ENCODE measurements at places on chromosomes 3 and 15.

GRCh38 chr3:69781593-69781992 lies 42.3 kb downstream of the MITF start:
- DNase-seq = no peak

- DNase-seq = peak; percentile 99
These were observed 217.9 kb upstream of the THBS1 start for GRCh38 chr15:39362821-39363561.

GRCh38 chr3:129829640-129830039 lies 63.9 kb downstream of the TMCC1 start:
- peak; percentile 77 for DNase-seq

GRCh38 chr3:186472456-186473008 lies 71.6 kb downstream of the CRYGS start:
- no peak for DNase-seq

DNA sequence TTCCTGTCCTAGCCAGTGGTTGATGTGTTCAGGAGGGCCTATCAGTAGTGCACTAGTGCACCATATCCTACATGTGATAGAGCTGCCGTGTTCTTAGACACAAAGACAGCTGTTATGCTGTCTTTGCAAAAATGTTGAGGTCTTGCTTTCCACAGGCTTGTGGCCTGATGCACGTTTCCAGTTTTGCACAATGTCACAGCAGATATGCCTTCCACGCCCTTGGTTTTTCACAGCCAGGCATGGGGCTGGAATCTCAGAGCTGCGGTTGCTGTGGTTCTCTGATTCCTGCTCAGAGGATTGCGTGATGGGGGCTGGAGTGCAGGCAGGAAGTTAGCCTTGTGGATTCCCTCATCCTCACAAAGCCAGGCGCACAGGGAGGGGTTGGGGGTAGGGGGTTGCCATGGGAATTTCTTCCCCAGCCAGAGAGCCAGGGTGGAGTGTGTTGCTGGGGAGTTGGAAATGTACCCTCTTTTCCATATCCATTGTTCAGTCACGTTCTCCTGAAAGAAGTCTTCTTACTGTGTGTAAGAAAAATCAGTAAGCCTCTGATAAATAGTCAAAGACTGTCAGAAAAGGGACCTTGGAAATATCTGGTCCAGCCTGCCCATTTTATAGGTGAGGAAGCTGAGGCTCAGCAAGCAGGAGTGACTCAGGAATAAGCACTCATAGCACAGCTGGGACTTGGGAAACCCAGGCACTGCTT lies 79.4 kb downstream of the SMAD3 start:
- no peak for DNase-seq

GRCh38 chr3:133805702-133806475 lies at the start of gene SRPRB:
TSS of gene SRPRB (plus strand) at chr3:133805815. CDS start at chr3:133805849, 34 bp downstream.
- peak; percentile 79 for DNase-seq

- DNase-seq = no peak
These were observed 30.7 kb downstream of the FMN1 start for GRCh38 chr15:33163816-33164215.

- DNase-seq = no peak
These were observed 57.2 kb downstream of the IL16 start for GRCh38 chr15:81253846-81254245.

DNA sequence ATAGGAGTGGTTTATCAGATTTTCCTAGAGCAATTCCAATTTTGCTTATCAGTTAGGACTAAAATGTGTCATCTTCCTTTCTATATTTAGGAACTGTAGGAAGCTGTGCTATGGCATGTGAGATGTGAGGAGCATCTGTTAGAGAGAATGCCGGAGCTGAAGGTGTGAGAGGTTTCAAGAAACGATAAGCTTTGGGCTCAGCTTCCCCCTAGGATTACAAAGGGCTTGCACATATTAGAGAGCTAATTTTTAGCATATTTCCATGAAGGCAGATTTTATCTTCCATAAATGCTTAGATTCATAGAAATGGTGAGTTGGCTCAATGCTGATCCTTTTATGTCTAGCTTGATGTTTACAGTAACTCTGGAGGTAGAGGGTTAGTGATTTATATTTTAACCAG lies 120.2 kb downstream of the CNTN4 start:
- no peak for DNase-seq

DNA sequence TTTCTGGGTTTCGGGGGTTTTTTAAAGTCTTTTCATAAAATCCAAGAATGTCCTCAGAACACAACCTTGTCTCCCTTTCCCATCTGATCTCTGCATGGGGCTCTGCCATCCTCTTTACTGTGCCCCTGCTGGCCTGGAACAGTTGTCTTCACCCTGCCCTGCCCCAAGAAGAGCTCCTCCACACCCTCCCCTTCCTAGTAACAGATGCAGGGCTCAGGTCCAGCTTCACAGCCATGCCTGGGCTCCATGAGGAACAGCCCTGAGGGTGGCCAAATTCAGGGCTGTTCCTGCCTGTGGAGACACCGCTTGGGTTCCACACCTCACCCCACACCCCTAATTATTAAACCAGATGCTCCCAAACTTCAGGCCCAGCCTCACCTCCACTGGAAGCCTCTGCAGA lies 12.9 kb upstream of the ULK3 start:
- no peak for DNase-seq

- DNase-seq = no peak
These were observed 229.7 kb upstream of the KCNMB2 start for GRCh38 chr3:178306432-178307115.

DNA sequence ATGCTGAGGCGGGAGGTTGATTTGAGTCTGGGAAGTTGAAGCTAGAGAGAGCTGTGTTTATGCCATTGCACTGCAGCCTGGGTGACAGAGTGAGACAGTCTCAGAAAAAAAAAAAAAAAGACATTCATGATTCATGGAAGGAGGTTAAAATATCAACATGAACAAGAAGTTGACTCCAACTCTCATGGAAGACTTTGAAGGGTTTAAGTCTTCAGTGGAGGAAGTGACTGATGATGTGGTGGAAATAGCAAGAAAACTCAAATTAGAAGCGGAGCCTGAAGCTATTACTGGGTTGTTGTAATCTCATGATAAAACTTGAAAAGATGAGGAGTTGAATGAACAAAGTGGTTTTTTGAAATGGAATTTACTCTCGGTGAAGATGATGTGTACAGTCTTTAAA lies 491.8 kb downstream of the SQOR start:
- DNase-seq = no peak

DNA sequence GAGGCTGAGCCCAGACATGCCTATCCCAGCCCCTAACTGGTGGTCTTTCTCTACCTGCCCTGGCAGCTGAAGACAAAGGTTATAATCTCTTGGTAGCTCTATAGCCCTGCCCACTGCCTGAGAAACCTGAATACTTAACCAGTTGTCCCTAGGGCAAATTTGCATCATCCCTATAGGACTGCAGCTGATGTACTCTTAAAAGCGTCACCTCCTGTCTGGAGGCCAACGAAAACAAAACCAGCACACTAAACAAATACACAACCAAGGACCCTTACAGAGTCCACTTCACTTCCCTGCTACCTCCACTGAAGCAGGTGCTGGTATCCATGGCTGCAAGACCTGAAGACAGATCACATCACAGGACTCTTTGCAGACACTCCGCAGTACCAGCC lies 98.0 kb downstream of the KCNAB1 start:
- DNase-seq = no peak

GRCh38 chr3:5731100-5731499 lies 543.6 kb downstream of the EDEM1 start:
- DNase-seq = no peak

DNA sequence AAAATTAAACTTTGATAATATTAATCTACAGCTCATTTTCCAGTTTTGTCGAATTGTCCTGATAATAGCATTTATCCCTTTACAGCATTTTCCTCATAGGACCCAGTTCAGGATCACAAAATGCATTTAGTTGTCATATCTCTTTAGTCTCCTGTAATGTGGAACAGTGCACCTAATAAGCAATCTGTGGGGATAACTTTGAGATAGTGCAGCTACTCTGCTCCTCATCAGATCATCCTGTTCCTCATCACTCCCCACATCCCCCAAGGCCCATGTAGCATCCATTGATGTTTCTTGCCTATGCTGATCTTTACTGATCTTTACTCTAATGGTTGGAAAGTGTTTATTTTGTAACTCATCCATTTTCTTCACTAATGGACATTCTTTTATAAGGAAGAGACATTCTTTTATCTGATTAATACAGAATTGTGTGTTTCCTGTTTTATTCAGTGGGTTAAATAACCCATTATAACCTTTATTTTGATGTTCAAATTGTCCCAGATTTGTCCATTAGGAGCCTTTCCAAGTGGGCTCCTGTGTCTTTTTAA lies 7.5 kb downstream of the RNF111 start:
- no peak for DNase-seq

GRCh38 chr15:90337256-90337655 lies 14.8 kb upstream of the ZNF774 start:
- DNase-seq = no peak

- no peak for DNase-seq
These were observed 9.8 kb downstream of the FAM174B start for GRCh38 chr15:92645731-92646130.

GRCh38 chr3:128182656-128183055 lies 29.4 kb downstream of the EEFSEC start:
- DNase-seq = no peak

DNA sequence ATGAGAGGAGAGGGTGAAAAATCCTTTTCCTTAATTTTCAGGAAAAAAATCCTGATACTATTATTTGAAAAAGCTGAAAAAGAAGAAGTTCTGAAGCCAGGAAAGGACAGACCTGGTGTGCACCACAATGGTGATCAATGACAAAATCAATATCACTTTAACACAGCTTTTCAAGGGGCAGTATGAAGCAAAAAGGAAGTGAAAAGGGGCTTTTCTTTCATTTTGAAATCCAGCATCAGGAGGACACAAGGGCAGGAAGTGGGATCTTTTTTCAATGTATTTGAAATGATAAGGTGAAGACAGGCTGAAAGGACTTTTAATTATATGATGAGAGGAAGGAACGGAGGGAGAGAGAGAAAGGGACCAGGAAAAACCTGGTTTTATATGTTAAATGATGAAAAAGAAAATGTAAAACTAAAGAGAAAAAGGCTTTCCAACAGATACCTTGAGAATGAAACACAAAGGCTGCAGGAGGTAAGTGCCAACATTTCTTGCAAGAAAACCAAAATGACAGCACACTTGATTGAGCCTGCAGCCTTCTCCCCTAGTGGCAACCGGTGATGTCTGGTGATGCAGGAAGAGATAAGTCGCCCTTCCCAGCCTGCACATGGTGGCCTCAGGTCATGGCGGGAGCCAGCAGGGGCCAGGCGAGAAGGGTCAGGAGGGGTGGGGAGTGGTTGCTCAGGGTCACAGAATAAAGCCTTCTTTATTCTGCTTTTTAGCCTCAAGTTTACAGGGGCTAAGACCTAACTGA lies 236.7 kb upstream of the WNT5A start:
- DNase-seq = no peak

GRCh38 chr3:31748933-31749295 lies 216.2 kb downstream of the STT3B start:
- DNase-seq = no peak

- DNase-seq = no peak
These were observed 84.9 kb upstream of the ETV5 start for GRCh38 chr3:186193534-186194450.

GRCh38 chr3:73448761-73449301 lies 175.9 kb downstream of the PDZRN3 start:
- DNase-seq = no peak

GRCh38 chr3:119604878-119605277 lies 7.2 kb downstream of the PLA1A start:
- DNase-seq = no peak

- no peak for DNase-seq
These were observed 17.6 kb downstream of the EIF4E3 start for GRCh38 chr3:71707595-71707994.

DNA sequence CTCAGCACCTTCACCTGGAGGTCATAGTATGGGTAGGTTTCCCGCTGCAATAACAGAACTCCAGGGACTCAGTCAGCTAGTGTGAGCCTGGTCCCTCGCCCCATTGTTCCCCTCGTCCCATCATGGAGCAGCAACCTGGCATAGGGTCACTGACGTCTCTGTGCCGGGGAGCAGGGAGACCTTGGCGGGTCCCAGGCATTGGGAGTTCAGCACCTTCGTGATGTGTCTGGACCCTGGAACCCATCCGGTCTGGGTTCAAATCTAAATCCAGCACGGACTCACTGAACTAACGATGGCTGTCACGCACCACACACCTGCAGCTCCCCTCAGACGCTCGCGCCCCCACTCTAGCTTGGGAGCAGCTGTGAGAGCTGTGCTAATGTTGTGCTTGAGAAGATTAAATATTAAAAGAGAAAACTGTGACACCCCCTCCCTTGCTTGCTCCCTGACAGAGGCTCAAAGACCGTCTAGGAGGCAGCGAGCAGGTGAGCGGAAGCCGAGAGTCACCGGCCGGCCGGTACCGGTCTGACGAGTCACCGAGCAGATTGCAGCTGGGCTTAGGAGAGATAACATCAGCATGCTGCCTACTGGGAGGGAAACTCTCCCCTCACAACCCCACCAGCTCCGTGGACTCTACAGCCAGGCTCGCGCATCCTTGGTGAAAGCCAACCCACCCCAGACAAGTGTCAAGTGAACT lies 742 bp downstream of the PLA2G4F start:
- DNase-seq = no peak

GRCh38 chr3:72487078-72487765 lies 361.0 kb downstream of the SHQ1 start:
- DNase-seq = peak; percentile 66

DNA sequence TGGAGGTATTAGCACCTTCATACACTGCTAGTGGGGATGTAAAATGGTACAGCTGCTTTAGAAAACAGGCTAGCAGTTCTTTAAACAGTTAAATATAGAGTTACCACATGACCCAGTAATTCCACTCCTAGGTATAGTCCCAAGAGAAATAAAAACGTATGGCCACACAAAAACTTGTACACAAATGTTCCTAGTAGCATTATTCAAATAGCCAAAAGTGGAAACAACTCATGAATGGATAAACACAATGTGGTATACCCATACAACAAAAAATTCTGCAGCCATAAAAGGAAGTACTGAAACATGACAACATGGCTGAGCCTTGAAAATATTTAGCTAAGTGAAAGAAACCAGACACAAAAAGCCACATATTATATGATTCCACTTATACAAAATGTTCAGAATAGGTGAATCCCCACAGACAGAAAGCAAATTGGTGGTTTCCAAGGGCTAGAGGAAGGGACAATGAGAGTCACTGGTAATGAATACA lies 40.8 kb upstream of the KLF13 start:
- DNase-seq = no peak

DNA sequence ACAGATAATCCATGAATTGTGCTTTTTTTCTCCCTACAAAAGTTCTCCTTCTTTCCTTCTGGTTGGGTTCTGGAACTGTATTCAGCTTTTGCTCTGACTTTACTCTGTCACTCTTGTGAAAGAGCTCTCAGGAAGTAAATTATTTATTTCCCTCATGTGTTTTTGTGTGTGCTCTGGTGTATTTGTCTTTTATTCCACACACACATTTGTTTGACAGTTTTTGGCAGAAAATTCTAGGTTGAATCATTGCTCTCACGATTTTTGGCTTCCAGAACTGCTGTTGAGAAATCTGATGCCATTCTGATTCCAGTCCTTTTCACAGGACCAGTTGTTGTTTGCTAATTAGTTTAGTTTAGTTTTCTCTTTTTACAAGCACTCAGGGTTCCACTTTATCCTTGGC lies 172.8 kb downstream of the PLCH1 start:
- peak; percentile 66 for DNase-seq

- no peak for DNase-seq
These were observed 34.4 kb downstream of the FAM240A start for GRCh38 chr3:46646700-46647099.

All from AG09319 (cell line).